B cell (primary cell): ENCODE measurements at places on chromosomes 3 and 15. TPM values are rescaled to one million over a fixed set of nuclear protein-coding genes. Genes with fewer than 3 reads are reported as not detected.

CNTN4 gene
- not detected in 2 replicates for polyA plus RNA-seq

ZKSCAN7 gene
- 2.9 and 3.4 TPM in 2 replicates for polyA plus RNA-seq

ATP13A4 gene
- 1.7 and 2.6 TPM in 2 replicates for polyA plus RNA-seq

MORC1 gene
- not detected in 2 replicates for polyA plus RNA-seq

MUC20 gene
- 11.0 and 12.1 TPM in 2 replicates for polyA plus RNA-seq

KIF7 gene
- not detected in 2 replicates for polyA plus RNA-seq

MUC13 gene
- polyA plus RNA-seq = not detected in 2 replicates

TNNC1 gene
- polyA plus RNA-seq = 5.4 and 16.7 TPM in 2 replicates

A4GNT gene
- not detected in 2 replicates for polyA plus RNA-seq

AGTR1 gene
- polyA plus RNA-seq = not detected in 2 replicates

SAXO2 gene
- polyA plus RNA-seq = 2.5 and 3.1 TPM in 2 replicates

NOX5 gene
- polyA plus RNA-seq = 0.01 and 0.26 TPM in 2 replicates

CCNB2 gene
- 0.69 and 1.0 TPM in 2 replicates for polyA plus RNA-seq

MGLL gene
- 1.4 and 1.7 TPM in 2 replicates for polyA plus RNA-seq

FANCD2OS gene
- polyA plus RNA-seq = not detected in 2 replicates

KIF9 gene
- 3.8 and 6.4 TPM in 2 replicates for polyA plus RNA-seq

SGO1 gene
- 1.4 and 2.4 TPM in 2 replicates for polyA plus RNA-seq
